Renal cortical epithelial cell (primary cell): ENCODE measurements at places on chromosomes 7 and 10.

- no peak for DNase-seq
Measured at GRCh38 chr7:79008786-79009185, 444.7 kb downstream of the MAGI2 start.

- DNase-seq, result no peak
Measured at GRCh38 chr7:28701731-28702130, 256.4 kb downstream of the TRIL start.

DNA sequence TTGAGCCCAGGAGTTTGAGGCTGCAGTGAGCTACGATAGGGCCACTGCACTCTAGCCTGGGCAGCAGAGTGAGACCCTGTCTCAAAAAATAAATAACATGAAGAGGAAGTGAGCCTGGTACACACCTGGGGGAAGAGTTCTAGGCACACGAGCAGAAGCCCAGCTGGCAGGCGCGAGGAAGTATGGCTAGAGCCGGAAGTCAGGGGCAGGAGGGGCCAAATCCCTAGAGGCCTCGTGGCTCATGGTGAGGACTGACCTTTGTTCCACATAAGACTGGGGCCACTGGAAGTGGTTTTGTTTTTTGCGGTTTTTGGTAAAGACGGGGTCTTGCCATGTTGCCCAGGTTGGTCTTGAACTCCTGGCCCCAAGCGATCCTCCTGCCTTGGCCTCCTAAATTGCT lies 117.6 kb downstream of the HIP1 start:
- DNase-seq, result no peak

- DNase-seq, result peak; percentile 25
Measured at GRCh38 chr10:13462551-13462950, 66.3 kb downstream of the BEND7 start.

DNA sequence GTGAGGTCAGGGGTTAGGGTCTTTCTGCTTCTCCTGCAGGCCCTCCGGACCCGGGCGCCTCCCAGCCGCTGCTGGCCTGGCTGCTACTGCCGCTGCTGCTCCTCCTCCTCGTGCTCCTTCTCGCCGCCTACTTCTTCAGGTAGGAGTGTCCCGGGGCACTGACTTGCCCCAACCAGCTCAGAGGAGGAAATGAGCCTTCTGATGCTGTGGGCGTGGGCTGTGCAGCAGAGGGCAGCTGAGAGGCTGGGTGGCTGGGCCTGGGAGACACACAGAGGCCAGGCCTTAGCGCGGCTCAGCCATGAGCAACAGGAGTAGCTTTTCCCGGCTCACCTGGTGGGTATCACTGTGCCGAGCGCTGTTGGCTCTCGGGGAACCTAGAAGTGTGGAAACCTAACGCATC lies 78.9 kb downstream of the MKI67 start:
- peak; percentile 89 for DNase-seq

- DNase-seq, result peak; percentile 48
Measured at GRCh38 chr7:37982423-37982822, 62.0 kb downstream of the EPDR1 start.

GRCh38 chr10:116274064-116274904 lies 1.3 kb upstream of the GFRA1 start:
- DNase-seq, result no peak

DNA sequence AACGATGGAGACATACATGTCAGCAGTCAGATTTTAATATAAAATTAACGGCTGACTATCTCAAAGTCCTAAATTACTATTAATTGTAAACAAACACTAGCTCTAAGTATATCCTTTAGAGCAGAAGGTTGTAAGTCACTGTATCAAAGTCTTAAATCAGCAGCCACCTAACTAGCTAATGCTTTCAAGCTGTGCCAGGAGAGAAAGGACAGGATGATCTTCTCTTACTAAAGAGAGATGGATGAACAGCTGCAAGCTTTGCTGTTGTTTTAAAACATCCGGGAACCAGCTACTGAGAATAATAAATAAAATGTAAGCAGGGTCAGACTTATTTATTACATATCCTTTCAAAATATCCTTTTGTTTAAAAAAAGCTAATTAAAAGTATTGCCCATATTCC lies 24.0 kb upstream of the ABLIM1 start:
- no peak for DNase-seq

- no peak for DNase-seq
Measured at GRCh38 chr10:70162892-70163201, 7.5 kb downstream of the SAR1A start.

- no peak for DNase-seq
Measured at GRCh38 chr7:88545663-88546062, 213.8 kb upstream of the ZNF804B start.

DNA sequence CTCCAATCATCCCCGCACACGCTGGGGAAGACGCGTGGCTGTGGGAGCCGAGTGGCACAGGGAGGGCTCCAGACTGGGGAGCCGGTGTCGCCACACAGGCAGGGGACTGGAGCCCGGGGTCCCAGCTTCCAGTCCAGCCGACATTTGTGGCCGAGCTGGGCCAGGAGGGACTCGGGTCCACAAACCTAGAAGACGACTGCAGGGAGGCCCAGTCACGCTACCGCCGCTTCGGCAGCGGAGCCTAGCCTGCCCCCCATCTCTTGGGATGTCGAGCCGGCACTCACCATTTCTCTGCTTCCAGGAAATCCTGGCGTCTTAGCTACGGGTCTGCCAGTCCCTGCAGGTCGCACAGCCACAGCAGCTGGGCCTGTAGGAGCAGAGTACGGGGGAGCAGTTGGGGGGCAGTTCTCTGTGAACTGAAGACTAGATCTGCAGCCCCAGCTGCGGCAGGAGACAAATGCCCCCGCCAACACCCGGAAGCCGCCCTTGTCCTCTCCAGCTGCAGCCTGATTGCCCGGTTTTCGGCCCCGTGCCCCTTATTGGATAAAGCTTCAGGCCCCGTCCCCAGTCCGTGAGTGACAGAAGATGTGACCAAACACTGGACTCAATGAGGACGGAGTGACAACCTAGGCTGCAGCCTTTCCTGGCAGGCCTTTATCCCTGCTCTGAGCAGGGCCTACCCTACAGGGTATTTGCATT lies 270.7 kb downstream of the ZNF33B start:
- peak; percentile 76 for DNase-seq

DNA sequence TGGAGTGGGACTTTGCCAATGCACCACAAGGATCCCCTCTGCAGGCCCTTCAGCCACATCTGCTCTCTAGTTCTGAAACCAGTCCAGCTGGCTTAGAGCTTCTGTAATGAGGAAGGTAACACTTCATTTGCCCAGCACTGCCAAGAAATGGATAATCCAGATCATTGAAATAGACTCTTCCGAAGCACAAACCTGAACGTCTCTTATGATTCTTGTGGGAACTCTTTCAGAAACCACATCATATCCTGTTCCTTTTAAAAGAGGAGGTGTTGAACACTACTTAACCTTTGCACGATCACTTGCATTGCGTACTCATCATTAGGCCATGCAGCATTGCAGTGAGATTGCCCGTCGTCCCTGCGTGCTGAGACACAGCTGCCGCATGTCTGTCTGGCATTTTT lies 25.8 kb upstream of the PLPP4 start:
- DNase-seq, result no peak

GRCh38 chr10:83965473-83965872 lies 173.8 kb upstream of the GHITM start:
- no peak for DNase-seq

- DNase-seq, result no peak
Measured at GRCh38 chr10:123585477-123586445, 80.4 kb upstream of the GPR26 start.

DNA sequence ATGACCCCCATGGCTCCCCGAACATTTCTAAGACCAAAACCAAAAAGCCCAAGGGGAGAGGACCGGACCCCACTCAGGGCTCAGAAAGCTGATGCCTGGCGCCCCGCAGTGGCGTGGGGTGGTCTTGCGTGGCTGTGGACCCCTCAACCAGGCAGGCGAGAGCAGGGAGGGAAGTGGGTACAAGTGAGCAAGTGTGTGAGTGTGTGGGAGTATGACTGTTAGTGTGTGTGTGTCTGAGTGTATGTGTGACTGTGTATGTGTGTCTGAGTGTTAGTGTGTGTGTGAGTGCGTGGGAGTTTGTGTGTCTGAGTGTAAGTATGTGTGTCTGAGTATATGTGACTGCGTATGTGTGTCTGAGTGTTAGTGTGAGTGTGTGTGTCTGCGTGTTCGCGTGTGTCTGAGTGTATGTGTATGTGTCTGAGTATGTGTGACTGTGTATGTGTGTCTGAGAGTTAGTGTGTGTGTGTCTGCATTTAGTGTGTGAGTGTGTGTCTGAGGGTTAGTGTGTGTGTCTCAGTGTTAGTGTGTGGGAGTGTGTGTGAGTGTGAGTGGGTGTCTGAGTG lies 34.0 kb upstream of the INSIG1 start:
- DNase-seq, result no peak

DNA sequence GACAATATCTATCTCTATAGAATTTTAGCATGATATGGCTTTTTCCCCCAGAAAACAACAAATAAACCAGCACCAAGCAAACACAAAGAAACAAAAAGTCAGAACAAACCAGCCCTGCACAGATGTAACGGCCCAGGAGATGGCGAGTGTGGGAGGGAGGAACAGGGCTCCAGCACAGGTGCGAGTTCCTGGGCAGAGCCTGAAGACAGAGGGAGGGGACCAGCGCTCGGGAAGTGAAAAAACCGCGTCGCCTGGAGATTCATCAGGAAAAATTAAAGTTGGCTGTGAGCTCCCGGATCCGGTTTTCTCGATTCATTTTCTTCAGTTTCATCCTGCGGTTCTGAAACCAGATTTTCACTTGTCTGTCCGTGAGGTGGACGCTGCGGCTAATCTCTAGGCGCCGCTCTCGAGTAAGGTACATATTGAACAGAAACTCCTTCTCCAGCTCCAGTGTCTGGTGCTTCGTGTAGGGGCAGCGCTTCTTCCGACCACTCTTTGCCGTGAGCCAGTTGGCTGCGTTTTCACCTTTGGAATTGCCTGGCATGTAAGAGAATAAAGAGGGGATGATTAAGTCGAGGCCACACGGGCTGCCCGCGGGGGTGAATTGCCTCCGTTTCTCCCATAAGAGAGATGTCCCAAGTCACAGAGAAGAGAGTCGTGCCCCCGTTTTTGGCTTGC lies 2.3 kb downstream of the HOXA10 start:
- DNase-seq, result no peak

DNA sequence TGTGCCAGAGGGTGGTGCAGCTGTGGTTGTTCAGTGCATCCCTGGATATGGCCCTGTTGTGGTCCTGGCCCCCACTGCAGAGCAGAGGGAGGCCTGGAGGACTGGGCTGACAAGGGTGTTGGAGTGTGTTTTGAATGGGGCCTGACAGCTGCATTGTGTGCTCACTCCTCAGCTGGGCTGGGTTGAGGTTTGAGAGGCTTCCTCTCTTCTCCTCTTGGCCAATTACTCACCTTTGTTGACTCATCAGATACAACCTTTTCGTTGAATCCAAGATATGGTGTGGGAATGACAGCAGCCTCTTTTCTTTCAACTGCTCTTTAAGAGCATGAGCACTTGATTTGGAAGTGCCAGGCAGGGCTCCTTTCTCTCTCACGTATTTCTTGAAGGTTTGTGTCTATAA lies 228.5 kb upstream of the COBL start:
- DNase-seq, result no peak

GRCh38 chr10:63696205-63696604 lies 175.0 kb downstream of the REEP3 start:
- no peak for DNase-seq

- DNase-seq, result peak; percentile 15
Measured at GRCh38 chr10:30103595-30104320, 44.4 kb upstream of the JCAD start.
